GM12878 (cell line): ENCODE measurements at places on chromosomes 11 and 22. TPM values are rescaled to one million over a fixed set of nuclear protein-coding genes. Genes with fewer than 3 reads are reported as not detected.

- no peak for DNase-seq
These were observed 391.6 kb downstream of the BRD1 start for GRCh38 chr22:49436056-49436455.

- no peak for DNase-seq
These were observed 6.1 kb downstream of the P2RY2 start for GRCh38 chr11:73223998-73224730.

DNA sequence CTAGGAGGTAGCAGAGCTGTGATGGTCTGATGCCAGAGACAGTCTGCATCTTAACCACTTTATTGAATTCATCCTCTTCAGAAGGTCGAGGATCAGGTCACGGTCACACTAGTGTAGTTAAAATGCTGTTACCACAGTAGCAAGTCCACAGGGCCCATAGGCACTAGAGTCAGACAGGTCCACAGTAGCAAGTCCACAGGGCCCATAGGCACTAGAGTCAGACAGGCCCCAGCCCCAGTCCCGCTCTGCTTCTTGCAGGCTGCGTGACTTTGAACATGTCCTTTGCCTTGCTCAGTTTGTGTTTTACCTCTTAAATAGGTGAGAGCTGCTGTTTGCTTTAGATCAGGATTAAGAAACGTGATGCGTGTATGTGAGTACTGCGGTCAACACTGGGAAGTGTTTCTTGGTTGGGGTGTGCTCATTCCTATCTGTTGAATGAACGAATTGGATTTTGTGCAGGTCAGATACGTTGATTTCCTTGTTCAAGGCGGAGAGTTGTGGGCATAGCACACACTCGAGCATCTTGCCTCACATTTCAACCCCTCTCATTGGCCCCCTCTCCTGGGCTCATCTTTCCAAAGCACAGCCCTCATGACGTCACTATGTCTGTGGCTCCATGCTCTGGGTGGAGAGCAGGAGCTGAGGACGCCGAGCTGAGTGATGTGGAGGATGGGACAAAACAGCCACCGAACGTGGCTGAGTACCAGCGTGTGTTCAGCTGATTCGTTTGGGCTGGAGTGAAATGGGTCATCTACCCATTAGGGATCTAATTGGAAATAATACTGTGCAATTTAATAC, 191.7 kb downstream of the TBC1D22A start:
- no peak for DNase-seq

DNA sequence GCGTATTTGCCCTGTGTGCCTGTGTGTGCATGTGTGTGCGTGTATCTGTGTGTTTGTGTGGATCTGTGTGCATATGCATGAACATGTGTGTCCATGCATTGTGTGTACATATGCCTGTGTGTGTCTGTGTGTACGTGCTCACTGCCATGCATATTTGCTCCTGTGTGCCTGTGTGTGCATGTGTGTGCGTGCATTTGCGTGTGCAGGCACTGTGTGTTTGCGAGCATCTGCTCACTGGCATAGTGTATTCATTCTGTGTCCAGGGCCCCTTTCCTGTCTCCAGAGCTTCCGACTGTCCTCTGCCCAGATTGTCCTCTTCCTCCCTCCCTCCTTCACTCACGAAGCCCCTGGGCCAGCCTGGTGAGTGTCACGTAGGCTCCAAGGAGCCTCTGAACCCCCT, 5.8 kb downstream of the EMID1 start:
- DNase-seq = no peak

DNA sequence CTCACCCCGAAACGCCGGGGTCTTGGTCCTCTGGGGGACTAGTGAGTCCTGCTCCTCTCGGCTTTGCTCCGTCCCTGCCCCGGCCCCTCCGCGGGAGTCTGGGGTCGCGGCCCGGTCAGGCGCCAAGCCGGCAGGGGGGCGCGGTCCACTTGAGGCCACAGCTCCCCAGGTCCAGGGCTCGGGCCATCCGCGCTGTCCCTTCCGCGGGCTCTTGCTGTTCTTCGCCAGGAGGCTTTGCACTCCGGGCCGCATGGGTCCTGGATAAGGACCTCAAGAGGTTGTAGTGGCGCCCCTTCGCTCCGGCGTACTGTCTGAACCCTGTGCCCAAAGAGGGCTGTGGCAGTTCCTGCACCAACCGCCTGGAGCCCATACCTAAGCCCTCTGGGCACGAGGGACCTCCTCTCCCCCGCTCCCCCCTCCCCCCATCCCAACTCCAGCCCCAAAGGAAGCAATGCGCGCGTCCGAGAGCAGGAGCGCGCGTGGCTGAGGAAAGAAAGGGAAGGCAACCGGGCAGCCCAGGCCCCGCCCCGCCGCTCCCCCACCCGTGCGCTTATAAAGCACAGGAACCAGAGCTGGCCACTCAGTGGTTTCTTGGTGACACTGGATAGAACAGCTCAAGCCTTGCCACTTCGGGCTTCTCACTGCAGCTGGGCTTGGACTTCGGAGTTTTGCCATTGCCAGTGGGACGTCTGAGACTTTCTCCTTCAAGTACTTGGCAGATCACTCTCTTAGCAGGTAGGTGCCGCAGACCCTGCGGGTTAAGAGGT, at the start of gene ADM:
Gene ADM (plus strand): TSS at position 579 of the 767 bp plus-strand sequence. CDS start 628 bp downstream, outside the sequence.
- DNase-seq = no peak

DNA sequence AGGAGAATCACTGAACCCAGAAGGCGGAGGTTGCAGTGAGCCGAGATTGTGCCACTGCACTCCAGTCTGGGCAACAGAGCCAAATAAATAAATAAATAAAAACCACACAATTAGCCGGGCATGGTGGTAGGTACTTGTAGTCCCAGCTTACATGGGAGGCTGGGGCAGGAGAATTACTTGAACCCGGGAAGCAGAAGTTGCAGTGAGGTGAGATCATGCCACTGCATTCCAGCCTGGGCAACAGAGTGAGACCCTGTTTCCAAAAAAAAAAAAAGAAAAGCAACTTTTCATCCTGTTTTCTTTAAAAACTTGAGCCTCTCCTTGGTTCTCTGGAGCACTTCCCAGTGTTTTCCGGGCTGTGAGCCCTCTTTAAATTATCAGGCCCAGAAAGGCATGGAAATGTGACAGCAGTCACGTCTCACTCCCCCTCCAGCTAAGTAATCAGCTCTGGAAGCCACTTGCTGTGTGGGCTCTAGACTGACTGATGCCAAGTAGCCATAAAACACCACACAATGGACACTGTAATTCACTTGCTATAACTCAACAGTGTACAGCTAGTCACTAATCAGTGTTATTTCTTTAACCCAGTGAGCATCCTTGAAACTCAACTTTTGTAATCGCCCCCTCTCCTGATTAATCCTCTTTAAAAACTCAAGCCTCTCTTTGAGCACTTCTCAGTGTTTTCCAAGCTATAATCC, 13.0 kb upstream of the MCHR1 start:
- no peak for DNase-seq

GRCh38 chr11:96035031-96035739, 111.3 kb upstream of the MTMR2 start:
- DNase-seq = no peak

DNA sequence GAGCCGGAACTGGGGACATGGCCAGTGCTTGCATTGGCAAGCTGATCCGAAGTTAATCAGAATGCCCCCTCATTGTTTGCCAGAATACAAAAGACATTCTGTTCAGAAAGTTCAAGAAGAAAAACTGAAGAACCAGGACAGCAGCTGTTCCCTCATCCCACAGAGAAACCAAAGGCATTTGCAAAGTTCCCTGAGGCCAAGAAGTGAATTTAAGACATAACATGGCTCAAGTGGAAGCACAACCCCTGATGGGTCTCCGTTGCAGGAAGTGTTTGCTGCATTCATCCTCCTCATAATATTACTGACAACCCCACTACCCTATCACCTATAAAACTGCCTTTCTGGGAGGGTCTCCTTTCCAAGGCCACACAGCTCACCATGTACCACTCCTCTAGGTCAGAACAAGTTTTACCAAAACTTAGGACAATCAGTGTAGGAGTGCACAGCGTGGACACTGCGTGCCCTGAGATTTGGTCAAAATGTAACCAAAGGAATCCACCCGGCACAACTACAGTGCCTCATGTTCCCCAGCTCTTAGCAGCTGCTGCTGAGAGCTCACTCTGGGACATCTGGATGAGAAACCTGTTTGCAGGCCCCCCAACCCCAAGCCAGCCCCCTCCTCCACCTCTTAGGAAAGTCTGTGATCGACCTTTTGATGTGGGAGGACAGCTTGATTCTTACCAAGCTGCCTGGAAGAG, 101.6 kb upstream of the AKIP1 start:
- no peak for DNase-seq

DNA sequence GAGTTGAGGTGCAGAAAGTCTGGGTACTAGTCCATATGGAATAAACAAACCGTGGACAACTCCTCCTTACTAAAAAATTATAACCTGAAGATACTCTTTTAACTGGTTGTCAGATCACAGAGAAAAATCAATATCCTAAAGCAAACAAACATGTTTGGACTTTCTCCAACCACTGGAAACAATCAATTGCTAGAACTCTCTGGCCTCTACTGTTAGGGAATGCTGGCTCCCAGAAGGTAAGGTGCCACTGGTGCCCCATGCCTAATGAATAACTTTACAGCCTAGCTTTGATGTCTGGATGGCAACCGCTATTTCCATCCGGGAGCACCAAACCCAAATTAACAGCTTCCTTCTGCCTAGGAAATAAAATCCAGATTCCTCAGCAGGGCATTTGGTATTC, 74.5 kb downstream of the AMBRA1 start:
- DNase-seq = no peak

DNA sequence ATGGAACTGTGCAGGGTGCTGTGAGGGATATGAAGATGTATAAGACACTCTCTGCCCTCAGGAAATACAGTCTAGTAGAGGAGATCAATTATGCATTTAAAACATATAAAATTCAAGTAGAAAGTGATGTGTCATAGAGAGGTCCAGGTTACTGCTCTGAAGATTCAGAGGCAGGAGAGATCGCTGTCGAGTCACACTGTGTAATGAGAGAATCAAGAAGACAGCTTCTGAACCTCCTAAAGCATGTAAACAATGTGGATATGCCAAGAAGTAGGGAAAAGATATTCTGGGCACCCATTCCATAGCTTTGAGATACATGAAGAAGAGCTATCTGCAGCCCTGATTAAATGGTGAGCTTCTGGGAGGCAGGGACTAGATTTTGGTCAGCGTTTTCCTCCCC, 16.7 kb downstream of the SSH3 start:
- DNase-seq = no peak

PRODH gene
- total RNA-seq = 0.13 TPM in 1 of 2 replicates, not detected in the other

C11orf65 gene
- 0.21 and 0.87 TPM in 2 replicates for total RNA-seq

INS gene
- total RNA-seq = not detected in 2 replicates

NLRP14 gene
- 0.05 TPM in 1 of 2 replicates, not detected in the other for total RNA-seq

TEX54 gene
- not detected in 2 replicates for total RNA-seq
